ENCODE measurements at places on chromosomes 1 and 21. TPM values are rescaled to one million over a fixed set of nuclear protein-coding genes. Genes with fewer than 3 reads are reported as not detected.

The CLIC6 gene
- total RNA-seq = not detected

The KAZN gene
- total RNA-seq = 2.9 TPM

The ETV3L gene
- total RNA-seq = not detected

The HES2 gene
- total RNA-seq = 2.2 TPM

The MEX3A gene
- total RNA-seq = 2.2 TPM

The RCSD1 gene
- total RNA-seq = not detected

The GUK1 gene
- total RNA-seq = 156 TPM

The ATP6V1G3 gene
- total RNA-seq = not detected

The NCF2 gene
- total RNA-seq = 3.3 TPM

The CA14 gene
- not detected for total RNA-seq

The HSPA13 gene
- total RNA-seq = 14.0 TPM

The THEM5 gene
- not detected for total RNA-seq

The DDAH1 gene
- 8.0 TPM for total RNA-seq

The RAB3B gene
- total RNA-seq = 10.4 TPM
